ENCODE measurements at places on chromosomes 7 and 10.

GRCh38 chr10:3293581-3294431 is 121.2 kb upstream of the PITRM1 start:
- DNase-seq = no peak

DNA sequence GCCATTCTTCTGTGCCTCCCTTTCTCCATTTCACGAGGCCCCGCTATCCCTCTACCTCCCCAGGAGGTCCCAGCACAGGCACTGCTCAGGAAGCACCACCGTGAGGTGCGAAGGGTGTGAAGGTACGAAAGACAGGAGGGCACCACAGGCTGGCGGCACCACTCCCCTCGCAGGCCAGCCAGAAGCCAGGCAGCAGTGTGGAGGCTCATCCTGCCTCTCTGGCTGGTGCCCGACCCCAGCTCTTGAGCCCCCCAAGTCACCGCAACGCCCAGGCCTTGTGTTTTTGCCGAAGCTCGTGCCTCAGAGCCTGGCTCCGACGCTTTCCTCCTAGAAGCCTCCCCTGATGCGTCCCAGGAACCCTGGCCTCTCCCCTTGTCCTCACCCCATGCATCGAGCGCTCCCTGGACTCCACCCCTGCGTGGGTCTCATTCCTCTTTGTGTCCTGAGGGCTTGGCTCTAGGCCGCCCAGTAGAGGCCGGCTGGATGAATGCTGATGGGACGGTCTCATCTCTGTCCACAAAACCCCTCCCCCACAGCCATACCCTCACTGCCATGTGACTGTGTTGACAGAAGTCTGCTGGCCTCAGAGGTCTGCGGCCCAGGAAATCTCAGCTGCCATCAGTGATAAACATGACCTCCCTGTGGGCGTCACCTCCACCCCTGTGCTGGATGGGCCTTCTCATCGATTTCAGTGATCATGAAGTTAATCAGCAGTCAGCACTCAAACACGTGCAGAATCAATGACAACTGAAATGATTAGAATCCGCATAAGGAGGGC is 19.3 kb downstream of the BRI3 start:
- DNase-seq = no peak

- no peak for DNase-seq
These were observed 1.0 kb downstream of the PSMC2 start for GRCh38 chr7:103348452-103348851.

DNA sequence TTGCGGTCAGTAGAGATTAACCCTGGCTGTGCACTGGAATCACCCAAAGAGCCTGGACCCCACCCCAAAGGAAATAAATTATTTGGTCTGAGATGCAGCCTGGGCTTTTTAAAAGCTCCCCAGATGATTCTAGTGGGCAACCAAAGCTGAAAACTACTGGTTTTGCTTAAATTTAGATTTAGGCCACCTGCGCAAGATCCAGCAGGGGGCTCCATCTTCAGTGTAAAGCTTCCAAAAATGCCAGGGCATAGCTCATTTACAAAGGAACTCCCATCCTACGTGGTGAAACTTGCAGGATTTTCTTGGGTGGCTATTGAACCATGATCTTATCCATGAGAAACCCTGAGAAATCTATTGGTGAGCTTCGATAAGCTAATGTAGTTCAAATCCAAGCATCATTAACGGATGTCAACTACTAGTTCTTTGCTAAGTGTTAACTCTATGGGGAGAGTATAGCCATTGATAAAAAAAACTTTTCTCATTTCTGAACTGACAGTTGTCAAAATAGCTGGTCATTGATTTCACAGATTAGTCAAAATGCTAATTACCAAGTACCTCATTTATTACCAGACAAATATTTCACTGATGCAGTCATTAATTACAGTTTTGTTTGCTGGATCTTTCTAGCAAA is 315.3 kb downstream of the LHFPL3 start:
- no peak for DNase-seq

DNA sequence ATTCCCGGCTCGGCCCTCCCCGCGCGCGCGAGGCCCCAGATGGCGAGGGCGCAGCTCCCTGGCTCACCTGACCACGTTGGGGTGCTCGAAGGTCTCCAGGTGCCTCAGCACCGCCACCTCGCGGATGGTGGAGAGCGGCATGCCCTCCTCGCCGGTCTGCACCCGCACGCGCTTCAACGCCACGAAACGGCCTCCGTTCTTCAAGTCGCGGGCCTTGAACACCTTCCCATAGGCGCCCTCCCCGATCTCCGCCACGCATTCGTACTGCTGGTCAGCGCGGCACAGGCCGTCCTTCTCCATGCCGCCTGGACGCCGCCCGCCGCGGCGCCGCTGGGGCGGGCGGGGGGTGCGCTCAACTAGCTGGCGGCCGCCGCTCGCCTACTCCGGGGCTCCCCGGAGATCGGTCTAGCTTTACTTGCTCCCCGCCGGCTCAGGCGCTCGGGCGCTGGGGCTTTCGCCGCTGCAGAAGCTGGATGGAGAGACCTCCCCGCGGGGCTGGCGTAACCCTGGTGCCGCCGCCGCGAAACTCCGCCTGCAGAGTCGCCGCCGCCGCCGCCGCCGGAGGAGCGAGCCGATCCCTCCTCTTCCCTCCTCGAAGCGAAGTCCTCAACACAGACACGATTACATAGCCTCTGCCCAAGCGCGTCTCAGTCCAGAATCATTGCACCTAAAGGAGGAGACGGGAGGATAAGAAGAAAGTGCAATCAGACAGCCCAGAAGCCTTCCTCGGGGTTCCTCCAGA is 3.2 kb downstream of the CDK6 start:
- DNase-seq = peak; percentile 68

- DNase-seq = no peak
These were observed 11.6 kb upstream of the RET start for GRCh38 chr10:43065234-43065633.

DNA sequence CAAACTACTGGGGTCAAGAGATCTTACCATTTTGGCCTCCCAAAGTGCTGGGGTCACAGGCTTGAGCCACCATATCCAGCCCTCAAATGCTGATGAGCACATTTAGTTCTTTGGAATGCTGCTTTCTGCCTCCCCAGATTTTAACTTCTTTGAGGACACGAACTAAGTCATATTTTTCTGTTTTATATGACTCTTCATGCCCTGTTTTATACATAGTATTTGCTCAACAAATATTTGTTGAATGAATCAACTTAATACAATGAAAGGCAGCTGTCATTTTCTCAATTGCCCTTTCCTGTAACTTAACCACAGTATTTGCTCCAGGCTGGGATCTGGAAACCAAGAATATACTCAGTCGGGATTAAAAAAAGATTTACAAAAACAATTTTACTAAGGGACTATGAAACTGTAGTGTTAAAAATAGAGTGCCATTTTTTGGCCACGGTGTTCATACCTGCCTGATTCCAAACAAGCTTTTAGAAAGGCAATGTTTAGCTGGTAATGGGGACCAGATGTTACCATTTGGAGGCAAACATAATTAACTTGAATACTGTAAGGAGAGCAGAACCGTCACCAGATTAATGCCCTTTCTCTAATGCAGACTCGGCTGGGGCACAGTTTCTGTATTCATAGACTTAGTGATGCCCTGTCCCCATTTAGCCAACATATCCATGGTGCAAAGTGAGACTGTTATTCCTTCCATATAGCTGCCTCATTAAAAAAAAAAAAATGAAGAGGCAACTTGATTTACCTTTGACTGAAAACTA is 117.6 kb downstream of the NRP1 start:
- DNase-seq = no peak

GRCh38 chr7:130881091-130881798 is 147.2 kb upstream of the KLF14 start:
- DNase-seq = no peak

GRCh38 chr7:140989068-140989467 is 25.7 kb downstream of the MRPS33 start:
- DNase-seq = no peak

DNA sequence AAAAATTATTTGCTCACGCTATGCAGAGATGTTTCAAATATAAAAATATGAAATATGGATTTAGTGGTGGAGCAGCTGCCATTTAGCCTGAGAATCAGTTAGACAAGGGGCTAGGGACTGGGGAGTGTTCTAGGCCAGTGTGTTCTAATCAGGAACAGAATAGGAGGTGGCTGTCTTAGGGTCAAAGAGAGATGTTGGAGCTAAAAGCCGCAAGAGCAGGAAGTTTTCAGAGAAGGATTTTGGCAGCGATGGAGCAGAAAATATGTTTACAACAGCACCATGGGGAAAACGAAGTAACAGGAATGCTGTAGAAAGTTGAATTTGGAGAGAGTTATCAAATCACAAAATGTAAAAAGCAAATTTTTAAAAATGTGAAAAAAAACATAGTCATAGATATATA is 314.0 kb upstream of the SEMA3A start:
- no peak for DNase-seq

- DNase-seq = no peak
These were observed 563.6 kb upstream of the SEMA3D start for GRCh38 chr7:85750454-85750949.

DNA sequence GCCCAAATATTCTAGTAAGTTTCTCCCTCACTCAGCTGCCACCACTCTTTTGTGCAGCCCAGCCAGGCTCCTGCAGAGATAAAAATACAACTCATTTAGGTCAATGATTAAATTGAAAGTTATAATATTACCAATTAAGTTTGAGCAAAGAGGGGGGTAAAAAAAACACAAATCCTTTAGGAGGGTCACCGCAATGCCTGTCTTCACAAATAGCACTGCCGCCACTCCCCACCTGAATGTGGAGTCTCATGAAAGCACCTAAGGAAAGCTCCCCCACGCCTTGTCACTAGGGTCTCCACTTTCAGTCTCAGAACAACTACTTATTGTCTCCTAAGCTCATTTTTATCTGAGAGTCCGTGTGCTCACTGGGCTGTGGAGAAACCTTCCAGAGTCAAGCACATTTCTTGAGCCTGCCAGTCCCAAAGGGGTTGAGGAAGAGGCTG is 148.7 kb downstream of the FGFR2 start:
- DNase-seq = no peak

GRCh38 chr10:70477661-70478162 is 855 bp upstream of the PALD1 start:
- DNase-seq = peak; percentile 43

GRCh38 chr7:103919272-103919868 is 70.1 kb downstream of the RELN start:
- DNase-seq = no peak

GRCh38 chr10:1483826-1484225 is 253.5 kb downstream of the ADARB2 start:
- DNase-seq = no peak

- no peak for DNase-seq
These were observed 95.4 kb downstream of the EXOC4 start for GRCh38 chr7:133348250-133348649.

- DNase-seq = no peak
These were observed 60.5 kb upstream of the GHITM start for GRCh38 chr10:84078771-84079170.

DNA sequence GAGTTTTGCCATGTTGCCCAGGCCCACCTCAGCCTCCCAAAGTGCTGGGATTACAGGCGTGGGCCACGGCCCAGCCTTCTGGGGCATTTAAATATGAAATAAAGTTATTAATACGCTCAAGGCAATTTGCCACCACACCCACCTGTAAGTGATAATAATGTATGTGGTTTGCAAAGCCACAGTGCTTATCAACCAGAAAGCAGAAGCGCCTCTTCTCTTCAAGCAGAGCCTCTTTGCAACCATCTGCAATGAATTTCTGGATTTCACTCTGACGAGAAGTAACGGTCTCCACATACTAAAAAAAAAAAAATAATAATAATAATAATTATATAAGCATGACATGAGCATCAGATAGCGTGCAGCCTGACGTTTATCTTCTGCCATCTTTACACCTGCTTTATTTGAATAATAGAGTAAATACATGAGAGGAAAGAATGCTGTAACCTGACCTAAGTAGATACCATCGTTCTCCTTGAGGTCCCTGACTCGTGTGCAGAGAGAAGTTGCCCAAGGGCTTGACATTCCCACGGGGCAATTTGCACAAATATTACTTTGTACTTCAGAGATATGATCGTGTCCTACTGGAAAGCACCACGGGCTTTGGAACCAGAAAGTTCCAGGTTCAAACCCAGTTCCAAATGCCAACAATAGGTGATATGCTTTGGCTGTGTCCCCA is 34.0 kb downstream of the BRI3 start:
- DNase-seq = no peak

DNA sequence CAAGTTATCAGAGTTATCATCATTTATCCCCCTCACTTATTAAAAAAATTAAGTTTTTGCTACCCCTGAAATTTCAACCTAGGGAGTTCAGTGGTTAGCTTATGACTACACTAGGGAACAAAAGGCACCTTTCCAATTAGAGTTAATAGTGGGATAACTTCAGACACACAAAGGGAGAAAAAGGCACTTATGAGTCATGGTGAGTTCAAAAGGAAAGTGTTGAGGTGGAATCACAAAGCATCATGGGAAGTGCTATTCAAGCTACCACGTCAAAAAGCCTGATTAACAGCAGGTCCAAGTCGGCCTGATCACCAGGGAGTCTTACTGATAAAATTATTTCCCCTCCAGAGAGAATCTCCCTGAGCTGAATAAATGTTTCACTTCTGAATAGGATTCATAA is 165.7 kb downstream of the C7orf25 start:
- DNase-seq = no peak

GRCh38 chr10:79417731-79418130 is 27.7 kb downstream of the ZCCHC24 start:
- no peak for DNase-seq

- DNase-seq = no peak
These were observed 866.3 kb upstream of the LRRN3 start for GRCh38 chr7:110224643-110225042.

- DNase-seq = no peak
These were observed 8.7 kb downstream of the ACTR1A start for GRCh38 chr10:102493771-102494170.

DNA sequence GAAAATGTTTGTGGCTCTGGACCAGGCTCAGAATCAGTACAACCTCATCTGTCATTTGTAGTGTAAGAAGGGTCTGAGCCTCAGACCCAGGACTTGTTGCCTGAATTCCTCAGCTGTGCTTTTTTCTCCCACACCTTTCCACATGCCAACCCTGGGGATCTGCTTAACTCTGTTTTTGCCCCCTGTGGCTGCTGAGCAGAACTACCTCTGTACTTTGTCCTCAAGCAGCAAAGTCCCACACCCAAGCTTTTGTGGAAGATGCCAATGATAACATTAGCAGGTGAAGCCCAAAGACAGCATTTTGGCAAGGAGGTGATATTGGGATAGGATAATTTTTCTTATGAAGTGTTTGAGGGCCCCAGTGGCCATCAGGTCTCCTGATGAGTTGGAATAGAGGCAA is 5.8 kb upstream of the CYP2C18 start:
- no peak for DNase-seq
